ENCODE measurements at places on chromosomes 6 and 20.
A peak's percentile ranks its signal among the peaks of the same experiment; 100 is the strongest.

- no peak for DNase-seq
Measured at GRCh38 chr20:4844325-4844724, 122.6 kb downstream of the PRND start.

- DNase-seq, result peak; percentile 5
Measured at GRCh38 chr6:132320007-132320406, 81.3 kb downstream of the MOXD1 start.

DNA sequence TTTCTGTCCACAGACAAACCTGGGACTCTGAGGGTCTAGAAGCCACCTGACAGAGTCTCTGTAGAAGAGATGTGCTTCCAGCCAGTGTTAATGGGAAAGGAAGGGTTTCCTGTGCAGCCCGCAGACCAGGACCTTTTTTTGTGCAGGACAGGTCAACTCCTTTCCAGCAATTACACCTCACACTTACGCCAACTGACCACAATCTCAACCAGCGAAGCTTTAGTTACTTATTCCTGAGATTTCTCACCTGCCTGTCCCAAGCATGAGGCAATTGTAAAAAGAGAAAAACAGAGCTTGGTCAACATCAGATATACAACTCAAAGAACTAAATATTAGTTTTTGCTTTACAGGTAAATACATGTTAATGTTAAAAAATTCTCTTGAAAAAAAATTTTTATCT, 393.8 kb upstream of the ID4 start:
- DNase-seq, result no peak

GRCh38 chr6:131924881-131925474, 26.2 kb downstream of the CCN2 start:
- DNase-seq, result peak; percentile 77

DNA sequence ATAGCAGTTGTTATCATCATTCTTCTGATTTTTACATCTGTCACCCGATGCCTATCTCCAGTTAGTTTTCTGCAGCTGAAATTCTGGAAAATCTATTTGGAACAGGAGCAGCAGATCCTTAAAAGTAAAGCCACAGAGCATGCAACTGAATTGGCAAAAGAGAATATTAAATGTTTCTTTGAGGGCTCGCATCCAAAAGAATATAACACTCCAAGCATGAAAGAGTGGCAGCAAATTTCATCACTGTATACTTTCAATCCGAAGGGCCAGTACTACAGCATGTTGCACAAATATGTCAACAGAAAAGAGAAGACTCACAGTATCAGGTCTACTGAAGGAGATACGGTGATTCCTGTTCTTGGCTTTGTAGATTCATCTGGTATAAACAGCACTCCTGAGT, 2.1 kb downstream of the CALHM6 start:
- DNase-seq, result no peak

- peak; percentile 18 for DNase-seq
Measured at GRCh38 chr6:79269877-79270276, 35.4 kb upstream of the HMGN3 start.

DNA sequence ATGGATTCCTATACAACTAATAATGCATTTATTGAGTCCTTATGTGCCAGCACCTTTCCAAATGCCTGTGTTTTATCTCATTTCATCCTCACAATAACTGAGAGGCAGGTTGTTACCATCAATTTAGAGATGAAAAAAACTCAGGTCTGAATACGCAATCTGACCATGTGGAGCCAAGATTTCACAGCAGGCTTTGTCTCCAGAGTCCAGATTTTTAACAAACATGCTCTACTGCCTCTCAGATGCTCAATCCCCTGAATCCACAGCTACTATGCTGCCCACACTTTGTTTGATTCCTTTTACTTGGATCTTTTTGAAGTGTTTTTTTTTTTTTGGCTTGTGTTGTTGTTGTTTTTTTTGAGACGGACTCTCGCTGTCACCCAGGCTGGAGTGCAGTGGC, 46.8 kb downstream of the B4GALT5 start:
- DNase-seq, result no peak

- no peak for DNase-seq
Measured at GRCh38 chr6:107853230-107853629, 29.1 kb upstream of the SCML4 start.

GRCh38 chr6:43869079-43869710, 99.2 kb downstream of the VEGFA start:
- no peak for DNase-seq

DNA sequence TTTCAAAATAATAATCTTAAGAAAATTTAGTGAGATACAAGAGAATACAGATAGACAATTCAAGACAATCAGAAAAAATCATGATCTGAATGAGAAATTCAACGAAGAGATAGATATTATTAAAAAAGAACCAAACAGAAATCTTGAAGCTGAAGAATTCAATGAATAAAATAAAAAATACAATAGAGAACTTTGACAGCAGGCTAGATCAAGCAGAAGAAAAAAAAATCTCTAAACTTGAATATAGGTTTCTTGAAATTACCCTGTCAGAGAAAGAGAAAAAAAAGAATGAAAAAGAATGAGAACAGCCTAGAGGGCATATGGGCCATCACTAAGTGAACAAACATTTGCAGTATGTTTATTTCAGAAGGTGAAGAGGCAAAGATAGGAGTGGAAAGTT, 39.0 kb downstream of the IL22RA2 start:
- no peak for DNase-seq

DNA sequence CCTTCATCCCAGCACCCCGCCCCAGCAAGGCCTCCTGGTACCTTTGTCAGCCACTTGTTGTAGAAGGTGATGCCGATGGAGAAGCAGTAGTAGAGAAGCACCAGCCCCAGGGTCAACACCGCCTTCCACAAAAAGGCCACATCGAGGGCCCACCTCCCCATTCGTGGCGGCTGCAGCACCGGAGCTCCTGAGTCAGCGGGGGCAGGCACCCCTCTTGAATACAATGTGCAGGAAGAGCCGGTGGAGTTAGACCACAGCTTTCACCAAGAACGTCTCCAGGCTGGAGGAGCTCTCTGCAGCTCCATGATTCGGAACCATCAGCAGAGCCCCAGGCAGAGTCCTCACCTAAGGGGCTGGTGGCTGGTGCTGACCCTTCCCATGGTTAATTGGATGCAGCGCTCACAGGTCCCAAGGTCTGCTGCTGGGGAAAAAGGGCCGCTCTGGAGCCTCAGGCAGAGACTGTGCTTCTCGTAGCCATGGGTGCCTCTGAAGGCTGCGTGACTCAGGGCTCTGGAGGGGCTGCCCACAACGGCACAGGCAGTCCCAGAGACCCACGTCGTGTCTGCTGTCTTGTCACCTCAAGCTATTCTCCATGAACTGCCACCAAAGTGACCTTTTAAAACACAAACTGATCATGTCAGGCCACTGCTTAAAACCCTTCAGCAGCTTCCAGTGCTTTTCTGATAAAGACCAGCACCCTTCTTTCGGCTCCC, 47.9 kb downstream of the ELMO2 start:
- no peak for DNase-seq

DNA sequence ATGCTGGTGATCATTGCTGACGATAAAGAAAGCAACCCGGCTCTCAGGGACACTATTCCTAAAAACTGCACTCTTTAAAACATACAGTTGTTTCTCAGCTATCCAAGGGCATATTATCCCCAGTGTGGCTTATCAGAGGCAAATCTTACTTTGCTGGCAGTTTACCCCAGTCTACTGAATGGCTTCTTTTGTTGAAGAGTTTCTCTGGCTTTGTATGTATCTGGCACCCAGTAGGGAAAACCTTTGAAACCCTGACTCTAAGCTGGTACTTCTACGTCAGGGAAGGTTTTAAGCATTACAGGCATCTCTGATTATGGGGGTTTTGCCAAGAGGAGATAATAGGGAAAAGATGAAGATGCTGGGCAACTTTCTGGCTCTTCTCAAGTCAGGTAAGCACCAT, 637.6 kb upstream of the CHD6 start:
- no peak for DNase-seq

- DNase-seq, result peak; percentile 83
Measured at GRCh38 chr6:44074439-44074812, 52.8 kb downstream of the MRPL14 start.

GRCh38 chr6:143999406-143999805, 8.7 kb downstream of the PLAGL1 start:
- peak; percentile 5 for DNase-seq

DNA sequence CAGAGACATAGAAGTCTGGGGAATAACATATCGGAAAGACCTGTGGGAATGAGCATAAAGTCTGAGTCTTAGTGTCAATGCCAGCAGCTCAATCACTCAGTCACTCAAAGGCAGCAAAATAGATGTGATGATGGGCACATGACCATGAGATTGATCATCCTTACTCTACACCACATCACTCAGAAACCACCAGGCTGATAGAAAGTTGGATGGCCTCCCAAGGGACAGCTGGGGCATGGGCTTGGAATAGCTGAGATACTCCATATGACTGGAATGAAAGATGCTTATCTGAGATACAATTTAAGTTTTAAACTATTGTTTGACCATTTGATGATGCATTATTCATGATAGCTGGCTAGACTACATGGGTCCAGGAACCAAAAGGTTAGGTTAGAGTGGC, 80.9 kb upstream of the F13A1 start:
- no peak for DNase-seq

GRCh38 chr6:154706389-154706788, 26.8 kb upstream of the SCAF8 start:
- no peak for DNase-seq

DNA sequence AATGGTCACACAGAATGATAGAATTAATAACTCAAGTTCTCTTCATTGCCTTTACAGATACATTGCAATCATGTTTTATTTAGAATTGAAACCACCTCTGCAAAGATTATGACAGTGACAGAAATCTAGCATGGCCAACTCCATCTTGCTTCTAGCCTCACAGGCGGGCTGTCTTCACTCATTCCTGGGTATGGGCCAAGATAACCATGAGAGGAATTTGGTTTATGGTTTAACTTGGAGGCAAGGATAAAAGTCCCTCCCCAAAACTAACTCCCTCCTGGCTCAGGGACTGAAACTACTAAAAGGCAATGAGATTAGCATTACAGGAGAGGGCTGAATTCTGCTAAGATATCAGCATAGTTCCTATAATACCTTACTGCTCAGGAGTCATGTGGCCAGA, 95.2 kb upstream of the CST7 start:
- no peak for DNase-seq

GRCh38 chr6:34341481-34341971, 50.9 kb downstream of the NUDT3 start:
- peak; percentile 84 for DNase-seq

- peak; percentile 49 for DNase-seq
Measured at GRCh38 chr20:22949331-22950109, 85.6 kb upstream of the SSTR4 start.

GRCh38 chr6:153167061-153167891, 36.2 kb upstream of the RGS17 start:
- DNase-seq, result peak; percentile 75

- no peak for DNase-seq
Measured at GRCh38 chr20:32527447-32528055, 57.6 kb downstream of the NOL4L start.

- DNase-seq, result no peak
Measured at GRCh38 chr20:3221398-3222226, 12.3 kb downstream of the ITPA start.

DNA sequence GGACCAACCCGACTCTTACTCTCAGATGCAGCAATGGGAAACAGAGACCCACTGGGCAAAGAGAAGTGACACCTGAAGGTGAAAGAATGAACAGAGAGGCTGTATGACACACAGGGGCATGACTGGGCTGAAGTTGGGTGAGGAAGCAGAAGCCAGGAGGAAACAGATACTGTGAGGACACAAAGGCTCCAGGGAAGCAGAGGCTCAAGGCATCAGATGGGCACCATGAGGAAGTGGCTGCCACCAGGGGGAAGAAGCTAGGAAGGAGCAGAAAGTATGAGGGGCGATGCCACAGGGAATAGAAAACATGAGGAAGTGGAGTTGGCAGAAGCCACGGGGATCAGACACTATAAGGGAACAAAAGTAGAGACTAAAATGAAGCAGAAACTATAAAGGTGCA, 30.9 kb upstream of the OCSTAMP start:
- no peak for DNase-seq

- no peak for DNase-seq
Measured at GRCh38 chr6:12927746-12928145, 211.2 kb downstream of the PHACTR1 start.

GRCh38 chr20:36975099-36975818, 23.8 kb upstream of the SAMHD1 start:
- no peak for DNase-seq

DNA sequence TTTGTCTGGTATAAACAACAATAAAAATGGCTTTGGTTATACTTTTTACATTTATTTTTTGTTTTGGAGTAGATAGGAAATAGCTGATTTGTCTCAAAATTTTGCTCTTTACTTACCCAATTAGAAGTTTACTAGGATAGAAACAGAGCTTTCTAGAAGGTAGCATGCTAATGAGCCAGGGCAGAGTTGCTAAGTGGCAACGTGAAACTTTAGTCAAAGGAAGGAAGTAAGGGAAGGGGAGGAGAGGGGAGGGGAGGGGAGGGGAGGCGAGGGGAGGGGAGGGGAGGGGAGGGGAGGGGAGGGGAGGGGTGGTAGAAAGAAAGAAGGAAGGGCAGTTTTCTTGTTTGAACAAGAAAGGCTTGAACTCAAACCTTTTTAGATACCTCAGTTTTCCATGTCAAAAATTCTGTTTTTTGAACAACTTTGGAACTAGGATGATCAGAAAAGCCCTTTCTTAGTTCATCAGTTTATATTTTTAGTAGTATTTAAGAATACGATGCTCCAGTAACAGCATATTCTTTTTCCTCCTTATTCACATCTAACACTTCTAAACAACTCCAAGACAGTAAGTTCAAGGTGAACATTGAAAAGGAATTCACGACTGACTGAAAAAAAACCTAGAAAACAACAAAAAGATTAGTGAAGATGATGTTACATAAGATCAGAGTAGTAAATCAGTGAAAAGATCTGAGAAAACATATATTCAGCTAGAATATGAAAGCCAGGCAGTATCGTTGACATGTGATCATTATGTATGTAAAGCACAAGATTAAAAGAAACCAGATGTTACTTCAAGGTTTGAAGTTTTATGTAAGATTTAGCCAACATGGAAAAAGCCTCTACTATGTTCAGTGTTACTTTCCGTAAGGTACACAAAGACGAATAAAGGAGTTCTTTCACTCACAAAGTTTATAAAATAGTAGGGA, 263.4 kb downstream of the ARHGAP18 start:
- DNase-seq, result no peak

- DNase-seq, result peak; percentile 46
Measured at GRCh38 chr20:10573273-10573950, 100.4 kb downstream of the JAG1 start.

DNA sequence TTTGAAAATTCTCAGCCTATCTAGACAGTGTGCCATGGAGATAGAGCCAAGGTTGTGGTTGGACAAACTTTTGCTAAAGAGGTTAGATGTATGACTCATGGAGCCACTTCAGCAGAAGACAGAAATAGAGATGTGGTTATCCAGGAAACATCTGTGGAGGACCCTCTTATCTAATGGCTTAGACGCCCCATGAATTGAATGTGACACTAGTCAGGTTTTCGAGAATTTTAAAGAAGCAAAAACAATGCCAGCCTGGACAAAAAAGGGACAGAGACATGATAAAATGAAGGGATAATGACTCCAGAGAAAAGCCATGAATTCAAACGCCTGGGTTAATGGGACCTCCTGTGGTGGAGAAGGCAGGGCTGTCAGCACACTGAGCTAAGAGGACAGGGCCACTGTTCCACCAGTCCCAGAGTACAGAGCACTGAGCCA, 280.5 kb downstream of the CLVS2 start:
- no peak for DNase-seq

GRCh38 chr20:35837577-35838195, 65.9 kb downstream of the PHF20 start:
- no peak for DNase-seq

All from dermis blood vessel endothelial cell (primary cell).